CD14-positive monocyte (primary cell): ENCODE measurements at places on chromosomes 7 and 10.

- peak; percentile 56 for DNase-seq
Measured at GRCh38 chr7:5997210-5997808, 11.5 kb downstream of the PMS2 start.

DNA sequence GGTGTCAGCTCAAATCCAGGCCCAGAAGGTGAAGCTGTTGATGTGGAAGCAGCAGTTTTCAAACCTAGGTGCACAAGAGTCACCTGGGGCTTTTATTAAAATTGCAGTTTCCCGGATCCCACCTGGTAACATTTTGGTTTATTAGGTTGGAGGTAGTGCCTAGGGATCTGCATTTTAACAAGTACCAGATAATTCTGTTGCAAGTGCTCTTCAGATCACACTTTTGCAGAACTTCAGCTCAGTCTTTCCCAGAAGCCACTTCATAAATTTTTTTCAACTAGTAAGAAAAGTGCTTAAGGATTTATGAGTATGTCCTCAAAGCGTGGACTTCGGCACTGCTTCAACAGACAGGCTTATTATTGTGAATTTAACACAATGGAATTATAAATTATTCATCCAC lies 213.8 kb downstream of the ADRA2A start:
- no peak for DNase-seq

DNA sequence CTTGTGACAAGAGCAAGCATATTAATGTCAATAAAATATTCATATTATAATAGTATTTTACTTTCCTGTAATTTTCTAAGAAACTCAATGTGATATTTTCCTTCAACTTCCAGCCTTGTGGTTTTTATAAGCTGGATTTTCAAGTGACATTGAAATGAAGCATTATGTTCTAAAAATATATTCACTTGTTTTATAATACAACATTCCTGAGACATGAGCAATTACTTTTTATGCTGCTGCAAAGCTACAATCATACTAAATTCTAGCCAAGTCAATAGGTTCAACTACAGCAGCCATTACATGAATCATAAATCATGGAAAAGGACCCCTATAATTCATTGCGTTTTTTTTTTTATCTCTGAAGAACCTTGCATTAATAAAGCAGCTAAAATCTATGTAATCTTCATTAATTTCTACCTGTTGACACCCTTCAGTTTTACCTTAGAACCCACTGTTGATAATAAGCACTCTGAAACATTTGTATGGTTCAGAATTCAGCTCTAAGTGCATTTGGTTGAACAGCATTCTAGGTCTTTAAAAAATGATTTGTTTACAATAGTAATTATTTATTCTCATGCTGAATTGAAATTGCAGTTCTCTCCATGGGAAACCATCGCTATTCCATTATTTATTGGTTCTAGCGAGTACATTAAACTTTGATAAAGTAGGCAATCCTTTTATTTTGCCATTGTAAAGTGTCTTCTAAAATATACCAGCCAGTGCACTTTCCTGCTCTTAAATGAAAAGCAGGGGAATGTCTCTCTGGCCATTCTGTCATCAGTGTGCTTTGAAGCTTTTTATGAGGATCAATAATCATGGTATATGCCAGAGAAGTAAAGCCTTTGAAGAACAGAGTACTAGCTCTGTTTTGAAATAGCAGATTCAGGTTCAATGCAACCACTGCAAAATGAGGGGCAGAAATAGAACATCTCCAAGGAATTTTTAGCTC lies 132.6 kb downstream of the GNAT3 start:
- DNase-seq = no peak

- DNase-seq = no peak
Measured at GRCh38 chr10:24681572-24682088, 42.1 kb downstream of the ARHGAP21 start.

DNA sequence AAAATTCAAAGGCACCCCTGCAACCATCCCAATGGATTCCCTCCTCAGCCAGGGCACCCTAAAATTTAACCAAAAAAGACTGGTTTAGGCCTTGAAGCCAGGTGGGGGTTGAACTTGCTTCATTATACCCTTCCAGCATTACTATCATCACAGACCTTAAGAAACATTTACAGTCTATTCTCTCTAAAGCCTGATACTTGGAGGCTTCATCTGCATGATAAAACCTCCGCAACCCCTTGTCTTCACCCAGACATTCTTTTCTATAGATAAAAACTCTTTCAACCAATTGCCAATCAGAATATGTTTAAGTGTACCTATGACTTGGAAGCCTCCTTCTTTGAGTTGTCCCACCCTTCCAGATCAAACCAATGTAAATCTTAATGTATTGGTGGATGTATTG lies 17.9 kb downstream of the AVL9 start:
- no peak for DNase-seq

GRCh38 chr7:11428877-11429581 lies 403.0 kb downstream of the THSD7A start:
- no peak for DNase-seq

- DNase-seq = no peak
Measured at GRCh38 chr7:582931-583330, 63.3 kb upstream of the PDGFA start.

- DNase-seq = no peak
Measured at GRCh38 chr7:43491984-43492383, 90.9 kb upstream of the STK17A start.

DNA sequence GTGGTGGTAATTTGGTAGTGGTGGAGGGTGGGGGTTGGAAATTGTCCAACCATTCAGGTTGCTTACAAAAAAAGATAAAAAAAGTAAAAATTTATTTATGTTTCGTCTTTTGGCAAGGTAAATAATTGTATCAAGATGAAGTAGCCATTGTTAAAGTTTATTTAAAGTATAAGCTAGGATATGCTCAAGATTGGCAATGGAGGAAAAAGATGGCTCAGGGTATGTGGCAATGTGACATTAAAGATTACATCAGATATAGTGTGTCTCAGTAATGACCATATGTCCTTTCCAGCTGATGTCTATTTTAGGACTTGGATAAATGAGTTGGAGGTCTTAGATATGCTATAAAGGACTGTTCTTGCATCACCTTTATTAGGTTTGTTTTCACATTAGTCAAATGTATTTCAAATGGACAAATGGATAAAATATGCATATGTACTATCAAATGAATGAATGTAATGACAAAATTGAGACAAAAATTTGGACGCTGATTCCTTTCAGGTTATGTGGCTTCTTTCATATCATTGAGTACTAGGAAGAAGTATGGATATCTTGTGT lies 60.9 kb downstream of the ST7 start:
- DNase-seq = no peak

DNA sequence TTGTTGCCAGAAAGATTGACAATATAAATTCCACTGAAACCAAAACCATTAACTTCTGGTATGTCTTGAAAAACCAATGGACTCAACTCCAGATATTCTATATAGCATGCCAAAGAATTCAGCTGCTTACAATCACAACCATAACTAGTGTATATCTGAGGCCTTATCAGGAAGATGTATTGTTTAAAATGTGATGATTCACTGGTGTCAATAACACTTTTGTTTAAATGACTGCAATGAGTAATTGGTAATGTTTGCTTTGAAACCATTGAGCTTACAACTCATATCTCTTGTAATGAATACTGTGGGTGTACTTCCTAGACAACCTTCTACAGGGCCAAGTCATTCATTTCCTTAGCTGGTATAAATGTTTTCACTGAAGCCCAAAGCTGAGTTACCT lies 727.9 kb upstream of the KCND2 start:
- no peak for DNase-seq

GRCh38 chr7:7177044-7177517 lies 5.3 kb upstream of the C1GALT1 start:
- DNase-seq = no peak

DNA sequence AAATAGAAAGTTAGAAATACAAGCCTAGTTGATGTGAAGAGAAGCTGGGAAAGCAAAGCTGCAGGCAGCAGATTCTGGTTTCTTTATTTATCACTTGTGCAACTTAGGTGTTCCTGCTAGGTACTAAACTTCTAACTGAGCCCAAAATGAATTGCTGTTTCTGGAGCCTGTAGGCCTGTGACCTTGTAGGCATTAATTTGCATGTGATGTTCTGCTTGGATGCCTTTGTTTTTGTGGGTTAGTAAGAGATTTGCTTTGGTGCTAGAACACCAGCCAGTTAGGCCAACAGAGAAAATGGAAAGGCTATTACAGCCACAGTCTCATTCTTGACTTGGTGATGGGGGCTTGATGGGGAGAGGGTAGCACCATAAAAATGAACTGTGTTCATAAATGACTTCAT lies 370.7 kb downstream of the PPP1R3A start:
- DNase-seq = no peak

GRCh38 chr10:43136995-43137716 lies 1.1 kb upstream of the CSGALNACT2 start:
- peak; percentile 39 for DNase-seq

GRCh38 chr7:107014387-107015023 lies 30.0 kb upstream of the PRKAR2B start:
- DNase-seq = no peak

- no peak for DNase-seq
Measured at GRCh38 chr7:134359787-134360432, 43.2 kb upstream of the SLC35B4 start.

DNA sequence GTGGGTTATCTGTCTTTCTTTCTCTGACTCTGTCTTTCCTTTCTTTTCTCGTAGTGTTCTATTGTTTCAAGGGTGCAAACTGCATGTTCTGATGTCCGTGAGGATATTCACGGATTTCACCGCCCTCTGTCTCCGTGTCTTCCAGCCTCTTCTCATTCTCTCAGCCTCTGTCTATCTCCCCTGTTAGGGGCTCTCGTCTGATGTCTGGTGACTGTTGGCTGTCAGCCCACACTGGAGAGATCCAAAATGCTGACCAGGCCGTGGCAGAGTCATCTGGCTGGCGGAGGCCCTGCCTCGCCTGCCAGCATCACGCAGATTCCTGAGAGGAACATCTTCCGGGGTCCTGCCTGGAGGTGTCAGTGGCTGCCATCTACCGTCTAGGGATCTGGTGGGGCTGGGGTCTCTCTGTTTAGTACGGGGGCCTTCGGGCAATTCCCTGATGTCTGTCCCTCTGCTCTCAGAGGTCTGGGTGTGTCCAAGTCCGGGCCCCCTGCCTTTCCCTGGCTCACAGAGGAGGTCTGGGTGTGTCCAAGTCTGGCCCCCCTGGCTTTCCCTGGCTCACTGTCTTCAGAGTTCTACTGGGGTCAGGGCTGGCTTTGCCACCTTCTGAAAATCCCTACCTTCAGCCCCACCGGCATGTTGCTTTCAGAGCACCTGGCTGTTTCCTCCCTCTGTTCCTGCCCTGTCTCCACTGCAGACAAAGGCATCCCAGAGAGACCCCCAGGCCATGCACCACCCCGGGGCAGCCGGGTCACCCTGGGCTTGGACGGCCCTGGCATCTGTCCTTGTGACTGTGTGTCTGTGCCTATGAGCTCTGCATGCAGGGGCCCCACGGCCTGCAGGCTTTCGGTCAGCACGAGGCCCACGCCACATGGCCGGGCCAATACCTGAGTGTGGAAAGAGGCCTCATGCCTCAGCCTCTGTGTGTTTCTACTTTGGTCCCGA lies 14.0 kb upstream of the SCART1 start:
- no peak for DNase-seq

DNA sequence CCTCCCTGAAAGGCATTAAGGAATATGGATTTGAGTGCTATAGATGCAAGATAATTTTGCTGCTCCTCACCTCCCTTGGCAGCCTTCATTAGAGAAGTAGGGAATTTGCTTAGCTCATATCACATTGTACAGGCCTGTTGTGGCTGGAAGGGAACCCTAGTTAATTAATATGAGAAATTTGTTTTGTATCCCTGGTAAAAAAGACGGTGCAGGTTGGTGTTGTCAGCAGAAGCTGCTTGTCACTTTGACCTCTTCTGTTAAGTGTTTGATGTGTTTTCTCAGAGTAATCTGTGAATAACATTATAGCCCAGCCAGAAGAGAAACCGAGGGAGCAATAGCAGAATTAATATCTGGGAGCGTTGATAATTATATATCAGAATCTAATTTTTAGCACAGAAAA lies 278.4 kb downstream of the LRMDA start:
- DNase-seq = no peak

DNA sequence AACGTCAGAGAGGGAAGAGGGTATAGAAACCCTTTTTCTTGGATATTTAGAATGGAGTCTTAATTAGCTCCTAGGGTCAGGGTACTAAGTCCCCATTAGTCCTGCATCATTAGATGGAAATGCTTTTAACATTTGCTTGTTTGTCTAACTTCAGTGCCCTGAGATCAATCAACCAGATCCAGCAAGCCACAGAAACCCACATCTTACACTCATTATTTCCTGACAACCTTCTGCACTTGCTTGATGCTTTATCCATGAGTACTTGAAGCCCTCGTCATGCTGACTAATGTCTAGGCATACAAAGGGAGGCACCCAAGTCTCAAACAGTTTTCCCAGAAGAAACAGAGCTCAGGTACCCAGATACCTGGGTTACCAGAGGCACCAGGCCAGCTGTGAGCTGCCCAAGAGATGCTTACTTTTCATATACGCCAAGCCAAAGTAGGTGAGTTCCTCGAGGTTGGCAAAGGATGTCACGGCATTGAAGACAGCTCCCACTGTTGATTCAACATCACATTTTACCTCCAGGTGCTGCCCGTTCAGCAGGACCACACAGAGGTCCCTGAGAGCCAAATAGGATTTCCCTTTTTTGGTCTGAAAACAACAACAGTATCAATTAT lies 42.7 kb downstream of the FRMPD2 start:
- no peak for DNase-seq

DNA sequence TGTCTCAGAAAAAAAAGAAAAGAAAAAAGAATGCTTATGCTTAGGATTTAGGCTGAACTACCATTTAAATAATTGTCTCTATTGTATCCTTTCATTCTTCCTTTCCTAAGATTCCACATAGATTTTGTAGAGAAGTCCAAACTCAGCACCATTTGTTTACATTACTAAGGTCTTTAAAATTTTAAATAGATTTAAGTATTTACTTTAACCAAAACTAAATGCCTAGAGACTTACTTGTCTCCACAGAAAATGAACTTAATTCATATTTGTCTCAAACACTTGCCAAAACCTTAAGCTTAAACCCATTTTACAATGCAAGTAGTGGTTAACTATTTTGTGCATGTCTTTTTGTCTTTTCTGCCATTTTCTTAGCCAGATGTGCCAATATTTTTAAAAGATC lies 54.1 kb upstream of the ABI1 start:
- no peak for DNase-seq

- no peak for DNase-seq
Measured at GRCh38 chr10:28559618-28560017, 26.7 kb downstream of the WAC start.

DNA sequence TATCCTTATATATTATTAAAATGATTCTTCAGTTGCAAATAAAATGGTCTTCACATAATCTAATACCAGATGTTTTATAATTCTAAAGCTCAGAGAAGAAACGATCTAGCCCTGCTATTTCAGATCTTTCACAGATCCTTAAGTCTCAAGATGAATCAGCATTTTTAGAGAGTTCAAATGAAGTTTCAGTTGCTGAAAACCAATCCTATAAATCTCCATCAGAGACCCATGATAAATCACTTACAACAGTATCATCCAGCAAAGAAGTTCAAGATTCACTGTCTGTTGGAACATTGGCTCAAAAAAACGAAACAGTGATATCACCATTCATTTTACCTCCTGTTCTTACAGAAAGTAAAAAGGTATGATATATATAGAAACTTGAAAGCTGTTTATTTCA lies 137.0 kb downstream of the CCDC7 start:
- no peak for DNase-seq
